Left ventricle myocardium superior (tissue), 1 donor: ENCODE measurements at places on chromosomes 7 and 10.

- DNase-seq = no peak
Observed at GRCh38 chr10:118220346-118220850, 121.7 kb downstream of the FAM204A start.

DNA sequence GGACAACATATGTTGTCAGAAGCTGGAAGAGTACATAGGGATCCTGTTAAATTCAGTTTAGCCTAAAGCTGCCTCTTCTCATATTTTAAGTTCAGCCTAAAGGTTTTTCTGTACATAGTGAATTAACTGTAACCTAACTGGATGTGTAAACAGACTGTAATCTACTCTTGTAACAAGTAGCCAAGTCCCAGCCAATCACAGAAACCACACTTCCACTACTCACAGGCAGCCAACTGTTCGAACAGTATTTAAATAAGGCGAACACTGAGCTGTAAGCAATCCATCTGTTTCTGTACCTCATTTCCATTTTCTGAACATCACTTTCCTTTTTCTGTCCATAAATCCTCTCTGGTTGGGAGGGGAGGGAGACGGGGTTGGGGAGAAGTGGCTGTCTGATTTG is 15.0 kb upstream of the STN1 start:
- no peak for DNase-seq

- no peak for DNase-seq
Observed at GRCh38 chr7:104156842-104157277, 51.0 kb downstream of the ORC5 start.

DNA sequence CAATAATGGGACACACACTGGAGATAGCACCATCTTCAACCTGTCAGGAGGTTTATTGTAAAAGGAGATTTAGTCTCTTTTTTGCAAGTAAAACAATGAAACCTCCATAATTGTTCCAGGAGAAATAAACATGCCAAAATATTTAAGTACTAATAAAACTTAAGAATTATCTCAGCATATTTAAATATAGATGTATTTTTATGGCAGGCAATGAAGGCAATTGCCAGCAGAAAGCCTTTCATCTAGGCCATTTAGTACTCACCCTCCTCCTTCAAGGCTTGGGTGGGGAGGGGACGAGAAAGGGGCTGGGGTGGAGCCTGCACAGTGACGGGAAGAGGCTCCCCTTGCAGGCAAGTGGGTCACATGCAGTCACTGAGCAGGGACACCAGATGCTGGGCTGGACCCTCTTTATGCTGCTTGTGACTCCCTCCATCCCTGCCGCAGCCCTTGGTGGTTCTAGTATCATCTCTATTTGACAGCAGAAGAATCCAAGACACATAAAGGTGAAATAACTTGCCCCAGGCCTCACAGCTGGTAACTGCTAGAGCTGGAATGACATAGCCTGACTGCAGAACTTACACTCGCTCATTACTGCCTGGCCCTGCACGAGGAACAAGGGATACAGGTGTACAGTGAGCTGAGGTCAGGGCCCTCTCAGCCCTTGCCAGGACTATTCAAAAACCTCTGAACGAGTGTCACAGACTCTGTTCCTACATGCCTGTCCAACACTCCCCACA is 449.5 kb upstream of the ZMIZ1 start:
- no peak for DNase-seq

- DNase-seq = no peak
Observed at GRCh38 chr7:18901982-18902421, 215.4 kb downstream of the TWIST1 start.
